Stimulated activated CD8-positive, alpha-beta memory T cell treated with anti-CD3 and anti-CD28 coated beads, Interleukin-4, amount 100 ng/mL, for 1 hour (primary cell): ENCODE measurements at places on chromosomes 16 and 17.

- DNase-seq = peak; percentile 72
Observed at GRCh38 chr17:2029911-2030778, at the start of gene DPH1. DPH1 (plus strand) TSS chr17:2030153; CDS start chr17:2030170, 17 bp downstream.

DNA sequence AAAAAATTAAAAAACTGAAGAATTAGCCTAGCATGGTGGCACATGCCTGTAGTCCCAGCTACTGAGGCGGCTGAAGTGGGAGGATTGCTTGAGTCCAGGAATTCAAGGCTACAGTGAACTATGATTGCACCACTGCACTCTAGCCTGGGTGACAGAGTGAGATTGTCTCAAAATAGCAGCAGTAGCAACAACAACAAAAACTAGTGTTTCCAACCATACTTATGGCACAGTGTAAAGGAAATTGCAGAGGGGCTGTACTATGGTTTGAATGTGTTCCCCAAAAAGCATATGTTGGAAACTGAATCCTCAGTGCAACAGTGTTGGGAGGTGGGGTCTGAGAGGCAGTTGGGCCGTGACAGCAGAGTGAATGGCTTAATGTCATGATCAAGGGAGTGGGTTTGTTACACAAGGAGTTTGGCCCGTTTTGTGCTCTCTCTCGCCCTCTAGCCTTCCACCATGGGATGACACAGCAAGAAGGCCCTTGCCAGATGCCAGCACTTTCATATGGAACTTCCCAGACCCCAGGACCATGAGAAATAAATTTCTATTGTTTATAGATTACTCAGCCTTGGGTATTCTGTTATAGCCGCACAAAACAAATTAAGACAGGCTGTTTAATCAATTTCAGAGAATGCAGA, 70.0 kb downstream of the PGS1 start:
- no peak for DNase-seq

GRCh38 chr17:68820825-68821481, 134.2 kb downstream of the ABCA8 start:
- DNase-seq = no peak

DNA sequence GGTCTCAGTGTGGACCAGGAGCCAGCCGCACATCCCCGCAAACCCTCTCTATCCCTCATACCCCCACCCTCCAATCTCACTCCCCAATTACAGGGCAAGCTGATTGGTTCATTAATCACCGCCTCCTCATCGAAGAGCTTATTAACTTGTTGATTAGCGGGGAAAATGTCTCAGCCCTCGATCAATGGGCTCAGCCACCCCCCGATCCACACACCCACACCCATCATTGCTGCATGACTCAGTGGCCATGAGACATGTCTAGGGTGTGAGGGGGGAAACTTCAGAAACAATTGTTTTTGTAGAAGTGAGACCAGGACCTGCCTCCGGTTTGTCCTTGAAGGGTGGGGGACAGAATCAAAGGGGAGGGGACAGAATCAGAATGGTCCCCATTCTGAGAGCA, 2.5 kb upstream of the PYY start:
- DNase-seq = no peak

- no peak for DNase-seq
Observed at GRCh38 chr17:20935740-20936139, 107.1 kb downstream of the USP22 start.

DNA sequence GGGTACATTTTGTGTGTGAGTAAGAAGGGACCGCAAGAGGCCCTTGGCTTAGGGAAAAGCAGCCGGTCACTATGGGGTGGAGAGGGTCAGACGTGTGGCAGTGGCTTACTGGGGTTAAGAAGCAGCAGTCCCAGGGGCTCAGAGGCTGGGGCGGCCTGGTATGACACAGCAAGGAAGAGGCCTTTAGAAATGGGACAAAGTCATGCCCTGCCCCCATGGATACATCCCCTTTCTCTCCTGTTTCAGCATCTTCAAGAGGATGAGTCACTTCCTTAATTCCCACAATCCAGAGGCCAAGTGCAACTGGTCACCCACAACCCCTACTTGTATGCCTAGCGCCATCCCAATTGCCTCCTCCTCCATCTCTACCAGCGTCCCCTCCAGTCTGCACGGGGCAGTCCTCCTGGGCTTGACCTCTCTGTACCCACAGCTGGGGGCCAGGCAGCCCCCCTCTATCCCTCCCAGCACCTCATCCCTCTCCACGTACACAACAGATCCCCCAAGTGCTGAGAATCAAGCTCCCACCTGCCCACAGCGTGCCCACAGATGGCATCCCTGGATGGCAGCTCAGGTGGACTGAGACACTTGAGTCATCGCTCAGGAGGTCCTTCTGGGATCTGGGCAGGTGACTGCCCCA, 6.9 kb upstream of the EFTUD2 start:
- DNase-seq = no peak

DNA sequence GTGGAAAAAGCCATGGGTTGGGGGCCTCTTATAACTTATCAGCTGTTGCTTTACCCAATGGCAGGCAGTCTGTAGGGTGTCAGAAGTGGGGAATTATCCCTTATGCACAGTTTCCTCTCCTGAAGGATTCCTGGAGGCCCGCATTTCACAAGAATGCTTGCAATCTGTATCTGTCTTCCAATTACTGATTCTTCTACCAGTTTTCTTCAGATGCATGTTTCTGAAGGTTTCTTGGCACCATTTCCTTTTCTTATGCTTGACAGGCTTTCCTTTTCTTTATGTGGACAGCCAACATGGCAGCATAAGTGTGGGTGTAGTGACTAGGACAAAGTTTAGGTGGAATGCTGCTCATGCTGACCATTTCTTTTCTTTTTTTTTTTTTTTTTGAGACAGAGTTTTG, 36.1 kb downstream of the MAP3K3 start:
- DNase-seq = no peak

DNA sequence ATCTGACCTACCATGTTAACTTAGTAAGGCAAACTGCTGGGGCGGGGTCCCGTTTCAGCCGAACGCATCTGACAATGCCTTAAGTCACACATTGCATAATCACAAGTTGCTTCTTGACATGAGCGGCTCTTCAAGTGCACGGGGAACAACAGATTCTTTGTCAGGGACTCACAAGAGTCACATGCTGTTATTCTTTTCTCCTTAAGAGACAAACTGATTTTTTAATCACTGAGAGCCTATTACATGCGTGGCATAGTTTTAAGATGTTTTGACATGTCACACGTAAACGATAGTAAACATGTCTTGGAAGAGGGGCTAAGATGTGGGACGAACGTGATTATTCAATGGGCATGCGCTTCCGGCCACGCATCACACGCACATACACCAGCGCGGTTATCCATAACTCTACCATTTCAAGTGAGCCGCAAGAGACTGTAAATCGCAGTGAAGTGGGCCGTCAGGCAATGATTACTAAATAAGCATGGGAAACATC, 63.4 kb downstream of the ADCY9 start:
- DNase-seq = no peak

GRCh38 chr17:57544834-57545463, 200.2 kb downstream of the CCDC182 start:
- no peak for DNase-seq

GRCh38 chr17:50047488-50048126, 8.3 kb upstream of the ITGA3 start:
- no peak for DNase-seq
